ENCODE measurements at places on chromosomes 7 and 10.

GRCh38 chr10:114638821-114639625 lies 19.1 kb downstream of the ABLIM1 start:
- DNase-seq, result no peak

GRCh38 chr7:93544691-93545090 lies 29.8 kb downstream of the CALCR start:
- DNase-seq, result no peak

GRCh38 chr7:108802650-108803049 lies 233.0 kb downstream of the DNAJB9 start:
- DNase-seq, result no peak

GRCh38 chr7:140273417-140273816 lies 96.6 kb upstream of the KDM7A start:
- DNase-seq, result no peak

DNA sequence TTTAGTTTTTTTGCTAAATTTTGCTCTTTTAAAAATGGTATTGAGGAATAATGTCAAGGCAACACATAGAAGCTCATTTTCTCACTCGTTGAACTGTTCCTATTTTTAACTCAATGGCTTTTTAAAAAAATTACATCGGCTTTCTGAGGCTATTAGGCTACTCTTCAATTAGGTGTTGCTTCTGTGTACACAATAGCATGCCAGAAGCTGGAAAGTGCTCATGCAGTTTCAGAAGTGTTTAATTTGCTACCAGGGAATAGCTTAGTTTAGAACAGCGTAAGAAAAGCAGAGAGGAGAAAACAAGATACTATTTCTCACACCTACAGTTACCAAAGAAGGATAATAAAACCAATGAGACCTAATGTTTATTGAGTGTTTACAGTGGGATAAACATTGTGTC lies 157.4 kb downstream of the NXPH1 start:
- no peak for DNase-seq

DNA sequence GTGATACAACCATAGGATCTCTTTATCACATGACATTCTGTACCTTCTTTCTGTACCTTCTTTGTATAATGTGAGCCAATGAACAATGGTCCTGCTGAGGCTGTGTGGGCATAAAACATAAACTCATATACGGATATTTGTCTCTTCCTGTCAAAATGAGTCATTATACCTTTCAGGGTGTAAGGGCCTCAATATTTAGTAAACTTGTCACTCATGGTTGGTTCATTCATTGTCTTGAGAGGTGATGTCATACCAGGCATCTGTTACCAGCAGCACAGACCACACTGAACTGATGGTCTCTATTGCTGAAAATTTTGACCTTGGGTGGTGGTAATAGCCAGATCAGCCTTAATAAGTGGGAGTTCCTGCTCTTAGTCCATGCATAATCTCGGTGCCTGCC lies 287.6 kb upstream of the TPK1 start:
- DNase-seq, result peak; percentile 3

DNA sequence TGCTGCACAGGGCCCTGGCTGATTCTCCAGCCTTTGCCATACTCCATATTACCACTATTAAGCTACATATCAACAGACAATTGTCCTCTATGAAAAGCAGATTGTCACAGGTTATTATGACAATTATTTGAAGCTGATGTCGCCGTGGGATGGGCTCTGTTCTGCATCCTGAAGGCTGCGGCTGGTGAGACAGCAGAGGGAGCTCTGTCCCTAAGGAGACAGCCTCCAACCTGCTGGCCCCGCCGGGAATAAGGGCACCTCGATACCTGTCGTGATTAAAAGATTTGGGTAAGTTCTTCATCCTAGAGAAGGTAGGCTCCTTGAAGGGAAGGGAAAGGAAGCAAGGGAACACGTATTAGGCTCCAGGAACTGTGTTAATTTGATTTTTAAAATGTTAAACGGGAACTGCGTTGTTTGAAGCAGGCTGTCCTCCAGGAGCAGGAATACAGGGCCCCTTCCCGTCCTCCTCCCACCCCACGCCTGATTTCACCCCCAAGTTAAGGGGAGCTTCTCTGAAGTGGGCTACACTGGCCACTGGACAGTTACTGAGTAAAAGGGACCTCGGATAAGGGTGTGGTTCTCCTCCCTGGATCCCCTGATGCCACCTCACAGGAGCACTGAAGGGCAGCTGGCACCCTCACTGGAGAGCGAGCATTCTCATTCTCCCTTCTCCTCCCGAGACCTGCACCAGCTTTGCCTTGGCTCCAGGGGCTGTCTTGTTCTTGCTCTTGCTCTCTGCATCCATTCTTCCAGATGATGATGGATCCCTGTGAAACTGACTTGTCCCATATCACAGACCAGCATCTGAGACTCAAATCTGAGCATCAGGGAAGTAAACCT lies 11.8 kb upstream of the TIAL1 start:
- DNase-seq, result peak; percentile 40

GRCh38 chr10:29415876-29416275 lies 127.0 kb downstream of the LYZL1 start:
- no peak for DNase-seq

- DNase-seq, result no peak
These were observed 46.5 kb downstream of the DRGX start for GRCh38 chr10:49349390-49349789.

GRCh38 chr10:100020142-100020885 lies 10.6 kb upstream of the DNMBP start:
- no peak for DNase-seq

DNA sequence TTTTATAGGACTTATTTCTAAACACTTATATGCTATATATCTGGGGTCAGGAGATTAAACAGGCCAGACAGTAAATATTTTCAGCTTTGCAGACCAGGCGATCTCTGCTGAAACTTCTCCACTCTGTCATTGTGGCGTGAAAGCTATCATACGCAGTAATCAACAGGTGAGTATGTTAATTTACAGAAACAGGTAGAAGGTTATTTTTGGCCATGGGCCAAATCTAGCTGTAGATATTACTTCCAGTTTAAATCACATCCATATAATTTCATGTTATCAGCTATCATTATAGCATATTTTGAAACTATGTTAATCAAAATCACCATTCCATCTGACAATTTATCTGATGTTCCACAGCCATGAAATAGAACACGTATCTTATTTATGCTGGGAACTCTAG lies 67.8 kb downstream of the GPR37 start:
- no peak for DNase-seq

GRCh38 chr10:73262105-73262730 lies 9.8 kb upstream of the MRPS16 start:
- peak; percentile 95 for DNase-seq

DNA sequence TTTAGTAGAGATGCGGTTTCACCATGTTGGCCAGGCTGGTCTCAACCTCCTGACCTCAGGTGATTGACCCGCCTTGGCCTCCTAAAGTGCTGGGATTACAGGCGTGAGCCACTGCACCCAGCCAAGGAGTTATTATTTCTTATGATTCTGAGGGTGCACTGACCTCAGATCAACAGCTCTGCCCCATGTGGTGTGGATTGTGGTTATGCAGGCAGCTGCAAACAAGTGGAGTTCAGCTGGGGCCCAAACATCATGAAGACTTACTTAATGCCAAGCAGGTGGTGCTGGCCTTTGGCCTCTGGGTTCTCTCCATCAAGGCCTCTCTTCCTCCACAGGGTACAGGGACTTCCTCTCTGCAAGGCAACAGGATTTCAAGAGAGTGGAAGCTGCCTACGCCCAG lies 45.1 kb upstream of the OPTN start:
- no peak for DNase-seq

DNA sequence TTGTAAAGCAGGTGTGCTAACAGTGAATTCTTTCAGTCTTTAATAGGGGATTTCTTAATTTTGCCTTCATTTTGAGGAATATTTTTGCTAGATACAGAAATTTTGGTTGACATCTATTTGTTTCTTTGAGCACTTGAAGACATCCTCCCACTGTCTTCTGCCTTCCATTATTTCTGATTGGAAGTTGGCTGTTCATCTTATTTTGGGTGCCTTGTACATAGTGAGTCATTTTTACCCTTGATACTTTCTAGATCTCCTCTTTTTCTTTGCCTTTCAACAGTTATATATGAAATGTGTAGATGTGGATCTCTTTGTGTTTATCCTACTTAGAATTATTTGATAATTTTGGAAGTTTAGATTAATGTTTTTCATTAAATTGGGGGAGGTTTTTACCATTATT lies 631.0 kb downstream of the AUTS2 start:
- DNase-seq, result no peak

DNA sequence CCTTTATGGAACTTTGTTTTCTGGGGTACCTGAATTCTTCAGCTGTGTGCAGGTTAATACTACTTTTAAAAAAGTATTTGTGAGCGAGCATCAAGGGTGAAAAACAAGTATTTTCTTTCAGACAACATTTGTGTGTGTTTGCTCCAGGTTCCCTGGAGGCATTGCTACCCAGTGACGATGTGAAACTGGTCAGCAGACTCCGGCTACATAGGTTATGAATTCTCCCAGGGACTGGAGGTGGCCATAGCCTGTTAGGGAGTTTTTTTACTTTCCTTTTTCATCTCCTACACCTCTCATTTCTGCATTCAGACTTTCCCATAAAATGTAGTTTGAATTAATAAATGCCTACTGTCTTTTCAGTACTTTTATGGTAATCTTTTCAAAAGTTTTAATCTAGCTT lies 7.6 kb downstream of the AKR1D1 start:
- no peak for DNase-seq

- DNase-seq, result no peak
These were observed 139.2 kb downstream of the SLIT1 start for GRCh38 chr10:97046456-97047082.

DNA sequence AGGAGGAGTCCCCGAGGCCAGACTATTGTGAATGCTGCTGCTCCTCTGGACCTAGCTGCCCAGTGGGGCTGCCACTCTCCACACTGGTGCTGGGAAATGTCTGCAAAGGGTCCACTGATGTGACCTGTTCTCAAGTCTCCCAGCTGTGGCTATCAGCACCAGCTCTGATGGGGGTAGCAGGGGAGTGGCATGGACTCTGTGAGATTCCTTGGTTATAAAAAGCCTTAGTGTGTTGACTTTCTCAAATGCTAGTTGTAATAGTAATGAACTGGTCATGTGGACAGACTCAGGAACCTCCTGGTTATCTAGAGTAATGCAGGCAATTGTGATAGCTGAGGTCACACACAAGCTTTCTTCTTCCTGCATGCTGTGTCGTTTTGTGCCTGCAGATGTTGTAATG lies 34.1 kb upstream of the ARMC3 start:
- no peak for DNase-seq

- no peak for DNase-seq
These were observed 16.7 kb upstream of the HMX3 start for GRCh38 chr10:123119081-123119480.

DNA sequence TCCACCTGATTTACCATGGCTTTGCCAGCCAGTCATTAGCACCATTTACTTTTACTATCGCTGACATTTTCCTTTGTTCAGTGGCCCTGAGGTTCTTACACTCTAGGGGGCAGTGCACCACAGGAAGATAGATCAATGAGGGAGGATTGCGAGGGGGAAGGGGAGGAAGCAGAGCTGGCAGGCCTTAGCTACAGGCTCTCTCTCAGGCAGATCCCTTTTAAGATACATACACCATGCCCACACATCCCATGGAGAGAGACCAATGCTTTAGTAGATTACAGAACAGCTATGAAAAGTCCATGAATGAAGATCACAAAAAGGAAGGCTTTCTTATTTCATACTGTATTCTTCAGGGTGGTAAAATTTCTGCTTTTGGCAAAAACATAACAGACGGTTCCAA lies 47.4 kb downstream of the DENND11 start:
- peak; percentile 68 for DNase-seq

GRCh38 chr7:1752111-1752510 lies 82.0 kb downstream of the ELFN1 start:
- DNase-seq, result no peak

DNA sequence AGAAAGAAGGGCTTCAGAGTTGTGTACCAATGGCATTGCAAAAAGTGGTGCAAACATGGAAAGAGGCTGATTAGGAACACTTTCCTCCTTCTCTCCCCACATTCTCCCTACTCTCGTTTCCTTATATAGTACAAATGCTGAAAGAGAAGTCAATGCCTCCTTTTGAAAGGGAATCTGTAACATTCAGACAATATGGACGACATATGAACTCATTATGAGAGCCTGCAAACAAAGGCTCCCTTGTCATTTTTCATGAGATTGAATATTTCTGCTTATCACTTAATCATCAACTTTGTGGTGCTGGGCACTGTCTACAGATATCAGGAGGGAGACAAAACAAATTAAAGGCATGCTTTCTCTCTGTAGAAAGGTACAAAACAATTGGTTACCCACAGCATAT lies 437.1 kb upstream of the PHF14 start:
- no peak for DNase-seq

DNA sequence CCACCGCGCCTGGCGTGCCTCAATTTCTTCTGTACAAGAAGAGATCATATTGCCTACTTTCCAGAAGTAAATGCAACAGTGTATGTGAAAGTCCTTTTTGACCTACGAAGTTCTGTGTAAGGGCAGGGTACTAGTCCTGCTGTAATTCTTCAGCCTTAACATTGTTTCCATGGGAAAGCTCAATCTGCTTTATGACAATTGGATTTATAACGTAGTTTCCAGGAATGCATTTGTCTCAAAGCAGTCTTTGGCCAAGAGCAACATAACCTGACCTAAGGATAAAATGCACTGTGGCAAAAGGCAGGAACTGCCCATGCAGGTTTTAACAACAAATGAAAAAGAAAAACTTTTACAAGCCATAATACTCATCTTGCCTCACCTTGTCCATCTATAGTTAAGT lies 108.1 kb upstream of the PODXL start:
- no peak for DNase-seq

DNA sequence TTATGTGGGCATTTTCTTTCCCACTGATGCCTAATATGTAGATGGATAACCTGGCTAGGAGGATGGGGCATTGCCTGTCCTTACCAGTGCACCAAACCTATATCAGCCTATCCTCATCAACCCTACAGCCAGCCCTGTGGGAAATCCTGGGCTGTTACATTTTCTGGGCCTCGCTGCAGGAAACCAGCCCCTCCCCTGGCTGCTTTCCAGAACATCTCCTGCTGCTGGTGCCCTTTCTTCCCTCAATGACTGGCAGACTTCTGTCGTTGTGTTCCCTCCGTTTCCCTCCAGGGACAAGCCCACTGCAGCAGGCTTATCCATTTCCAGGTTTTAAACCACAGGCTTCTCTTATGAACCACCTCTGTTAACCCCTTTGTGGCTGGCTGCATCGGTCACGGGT lies 486.1 kb upstream of the COBL start:
- no peak for DNase-seq

Data from bronchial epithelial cell (primary cell).